ENCODE measurements at places on chromosomes 2 and 18.

DNA sequence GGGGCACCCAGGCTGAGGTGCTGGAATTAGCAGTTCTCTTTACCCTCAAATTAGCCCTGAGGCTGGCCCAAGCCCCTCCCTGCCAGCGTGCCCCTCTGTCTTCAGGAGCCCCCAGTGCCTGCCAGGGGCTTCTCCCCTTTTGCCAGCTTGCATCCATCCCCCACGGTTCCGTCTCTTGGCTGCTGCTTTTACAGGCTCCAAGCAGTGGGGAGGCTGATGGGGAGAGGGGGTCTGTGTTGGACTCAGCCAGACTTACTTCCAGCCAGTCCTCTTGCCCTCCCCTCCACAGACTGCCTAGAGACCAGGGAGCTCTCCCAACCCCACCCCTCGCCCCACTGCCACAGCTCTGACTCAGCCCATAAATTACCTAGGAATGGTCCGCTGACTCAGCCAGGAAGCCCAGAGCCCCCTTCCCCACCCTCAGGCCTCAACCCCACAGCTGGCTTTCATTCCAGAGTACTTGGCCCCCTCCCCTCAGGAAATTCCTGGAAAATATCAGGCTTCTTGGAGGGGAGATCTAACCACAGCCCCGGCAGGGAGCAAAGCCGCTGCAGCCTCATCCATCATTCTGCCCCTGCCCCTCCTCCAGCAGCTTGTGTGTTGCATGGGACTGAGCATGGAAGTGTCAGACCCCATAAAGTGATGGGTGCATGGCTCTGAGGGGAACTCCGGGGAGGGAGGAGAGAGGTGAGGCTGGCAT lies 184.6 kb downstream of the ZFP36L2 start:
- peak; percentile 99 for DNase-seq

DNA sequence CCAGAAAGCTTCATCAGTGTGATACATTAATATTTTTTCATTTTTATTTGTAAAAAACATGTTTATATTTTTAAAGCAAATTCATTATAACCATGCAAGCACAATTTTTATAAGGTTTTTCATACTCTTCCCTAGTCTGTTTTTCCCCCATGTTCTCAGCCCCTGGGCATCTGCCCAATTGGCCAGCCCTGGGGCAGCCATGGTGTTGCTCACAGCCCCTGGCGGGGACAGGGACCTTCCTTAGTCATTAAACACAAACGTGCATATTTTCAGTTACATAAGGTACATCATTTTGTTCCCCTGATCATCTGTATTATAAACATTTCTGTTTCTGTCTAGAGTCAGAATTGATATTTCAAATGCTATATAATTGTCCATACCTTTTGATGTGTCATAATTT lies 150.0 kb downstream of the ESCO1 start:
- no peak for DNase-seq

GRCh38 chr2:11980809-11981208 lies 234.4 kb downstream of the LPIN1 start:
- DNase-seq: peak; percentile 21

- no peak for DNase-seq
Observed at GRCh38 chr2:127047716-127048617, 59.0 kb downstream of the BIN1 start.

- DNase-seq: no peak
Observed at GRCh38 chr2:225052703-225053102, 10.4 kb upstream of the DOCK10 start.

DNA sequence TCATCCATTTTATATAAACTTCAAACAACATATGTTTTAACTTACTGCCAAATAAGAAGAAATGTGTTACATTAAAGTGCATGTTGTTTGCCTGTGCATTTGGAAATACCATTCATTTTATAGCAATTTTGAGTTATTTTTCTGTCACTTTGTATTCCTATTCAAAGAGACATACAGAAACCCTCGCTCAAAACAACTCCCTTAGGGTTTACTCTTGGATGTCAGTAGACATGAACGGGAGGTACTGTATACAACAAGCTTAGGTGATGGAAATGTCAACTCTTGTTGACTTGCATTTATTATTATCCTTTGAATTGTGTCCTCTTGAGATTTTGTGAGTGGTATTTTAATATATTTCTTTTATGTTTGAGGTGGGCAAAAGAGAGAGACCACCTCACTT lies 132.3 kb downstream of the CAMKMT start:
- DNase-seq: no peak

GRCh38 chr2:113206251-113206650 lies 32.5 kb downstream of the PSD4 start:
- DNase-seq: no peak

DNA sequence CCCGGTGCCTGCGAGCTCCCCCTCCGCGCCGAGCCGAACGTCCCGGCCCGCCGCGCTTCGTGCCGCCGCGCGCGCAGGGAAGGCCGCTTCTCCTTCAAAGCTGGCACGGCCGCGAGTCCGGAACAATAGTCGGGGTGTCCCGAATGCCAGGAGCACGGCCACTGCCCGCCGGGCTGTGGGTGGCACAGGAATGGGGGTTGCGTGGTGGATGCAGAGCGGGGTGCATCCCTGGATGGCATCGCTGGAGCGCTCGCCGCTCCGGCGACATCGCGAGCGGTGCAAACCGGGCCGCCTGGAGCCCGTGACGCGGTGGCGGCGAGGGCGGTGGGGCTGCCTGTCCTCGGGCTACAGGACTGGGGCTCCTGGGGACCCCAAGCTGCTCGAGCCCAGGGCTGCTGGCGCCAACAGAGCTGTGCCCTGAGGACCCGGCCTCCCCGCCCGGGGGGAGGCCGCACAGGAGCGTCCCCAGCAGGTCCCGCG lies 1.1 kb upstream of the SATB2 start:
- no peak for DNase-seq

- DNase-seq: no peak
Observed at GRCh38 chr18:23716966-23717365, 27.7 kb downstream of the LAMA3 start.

DNA sequence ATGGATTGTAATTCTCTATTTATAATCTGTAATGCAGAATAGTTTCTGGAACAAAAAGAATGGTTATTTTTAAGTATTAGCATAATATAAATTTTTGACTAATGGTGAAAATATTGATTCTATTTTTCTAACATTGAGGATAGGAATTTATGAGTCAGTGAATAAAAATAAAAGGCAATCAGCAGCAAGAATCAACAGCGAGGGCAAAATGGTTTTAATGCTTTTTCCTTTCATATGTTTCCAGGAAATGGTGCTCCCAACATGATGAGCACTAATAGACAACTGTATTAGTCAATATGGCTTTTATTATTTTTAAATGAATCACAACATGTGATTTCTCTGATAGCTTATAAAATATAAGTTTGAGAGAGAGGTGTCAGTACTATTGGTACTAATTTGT lies 90.7 kb upstream of the TFPI start:
- DNase-seq: no peak

DNA sequence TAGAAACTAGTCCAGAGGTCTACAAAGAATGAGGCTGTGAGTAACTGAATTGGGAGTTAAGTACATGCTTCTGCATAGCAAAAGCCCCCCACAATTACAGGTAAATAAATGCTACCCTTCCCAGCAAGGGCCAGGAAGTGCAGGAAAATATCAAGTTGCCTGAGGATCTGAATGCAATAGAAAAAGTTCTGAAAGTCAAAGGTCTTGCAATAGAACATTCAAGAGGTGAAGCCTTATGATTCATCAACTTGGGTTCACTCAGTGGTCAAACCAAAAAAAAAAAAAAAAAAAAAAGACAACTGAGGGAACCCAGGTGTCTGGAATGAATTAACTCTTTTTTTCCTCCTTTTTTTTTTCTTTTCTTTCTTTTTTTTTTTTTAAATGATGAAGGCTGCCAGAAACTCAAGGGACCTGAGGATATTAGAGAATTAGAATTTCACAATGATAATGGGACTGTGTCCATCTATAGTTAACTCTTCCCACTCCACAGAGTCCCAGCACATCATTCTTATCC lies 42.9 kb upstream of the RFX8 start:
- peak; percentile 77 for DNase-seq

GRCh38 chr2:112547333-112547732 lies 5.1 kb downstream of the POLR1B start:
- DNase-seq: peak; percentile 60

DNA sequence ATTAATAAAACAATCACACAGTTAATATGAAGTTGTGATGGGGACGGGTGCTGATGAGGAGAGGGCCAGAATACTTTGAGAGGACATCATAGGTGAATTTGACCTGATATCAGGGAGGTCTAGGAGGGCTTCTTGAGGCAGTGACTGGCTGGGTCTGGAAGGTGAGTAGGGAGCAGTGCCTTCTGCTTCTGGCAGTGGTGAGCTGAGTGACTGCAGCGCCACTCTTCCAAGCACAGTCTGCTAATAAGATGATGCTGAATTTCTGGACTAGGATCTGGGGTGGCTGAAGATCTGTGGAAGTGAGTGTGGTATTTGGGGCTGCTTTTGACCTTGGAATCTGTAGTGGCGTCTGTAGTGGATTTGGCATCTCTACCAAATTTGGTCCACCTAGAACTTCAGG lies 5.5 kb downstream of the DGKD start:
- no peak for DNase-seq

DNA sequence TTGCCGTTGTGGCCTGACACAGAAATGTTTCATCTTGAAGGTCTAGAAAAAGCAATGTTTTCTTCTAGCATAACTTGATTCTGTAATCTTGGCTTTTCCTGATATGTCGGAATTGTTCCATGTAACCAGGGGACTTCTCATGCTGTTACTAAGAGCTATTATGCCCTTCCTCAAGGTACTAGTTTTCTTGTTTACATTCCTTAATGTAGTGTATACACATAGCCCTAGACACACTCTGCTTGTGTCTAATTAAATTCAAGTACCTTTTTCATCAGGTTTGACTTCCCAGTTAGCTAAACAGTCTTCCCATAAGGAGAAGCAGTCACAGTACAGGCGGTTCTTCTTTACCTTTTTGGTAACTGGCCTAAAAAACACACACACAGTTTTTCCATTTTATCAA lies 122.8 kb upstream of the MSH6 start:
- no peak for DNase-seq

DNA sequence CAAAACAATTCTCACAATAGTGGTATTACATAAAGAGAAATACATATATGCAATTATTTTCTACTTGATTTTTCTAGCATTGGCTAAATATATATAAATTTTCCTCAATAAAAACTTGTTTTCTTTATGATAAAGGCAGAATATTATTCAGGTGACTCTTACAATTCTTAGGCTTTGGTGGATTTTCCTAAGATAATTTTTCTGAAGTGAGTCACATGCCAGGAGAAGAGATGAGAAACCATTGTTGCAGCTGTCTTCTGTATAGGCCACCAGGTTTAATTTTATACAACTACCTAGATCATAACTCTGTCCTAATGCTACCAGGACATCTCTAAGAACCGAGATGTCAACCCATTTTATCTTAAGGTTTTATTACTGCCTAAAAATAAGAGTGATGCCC lies 552.4 kb upstream of the CDH2 start:
- DNase-seq: no peak

GRCh38 chr2:240988571-240989271 lies 9.7 kb upstream of the SNED1 start:
- DNase-seq: no peak

DNA sequence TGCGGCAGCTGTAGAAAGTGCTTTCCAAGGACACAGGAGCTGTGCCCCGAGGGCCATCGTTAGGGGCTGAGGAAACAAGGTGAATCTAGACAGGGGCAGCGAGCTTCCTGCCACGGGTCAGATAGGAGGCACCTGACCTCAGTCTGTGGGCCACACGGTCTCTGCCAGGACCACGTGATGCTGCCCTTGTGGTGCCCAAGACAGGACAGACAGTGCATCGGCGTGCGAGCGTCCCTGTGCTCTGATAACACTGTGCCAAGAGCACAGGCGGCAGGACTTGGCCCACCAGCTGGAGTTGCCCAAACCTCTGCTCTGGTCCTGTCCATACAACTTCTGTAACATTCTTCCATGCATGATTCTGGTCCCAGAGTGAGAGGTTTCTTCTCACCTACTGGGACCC lies 225.4 kb downstream of the TWIST2 start:
- DNase-seq: no peak

DNA sequence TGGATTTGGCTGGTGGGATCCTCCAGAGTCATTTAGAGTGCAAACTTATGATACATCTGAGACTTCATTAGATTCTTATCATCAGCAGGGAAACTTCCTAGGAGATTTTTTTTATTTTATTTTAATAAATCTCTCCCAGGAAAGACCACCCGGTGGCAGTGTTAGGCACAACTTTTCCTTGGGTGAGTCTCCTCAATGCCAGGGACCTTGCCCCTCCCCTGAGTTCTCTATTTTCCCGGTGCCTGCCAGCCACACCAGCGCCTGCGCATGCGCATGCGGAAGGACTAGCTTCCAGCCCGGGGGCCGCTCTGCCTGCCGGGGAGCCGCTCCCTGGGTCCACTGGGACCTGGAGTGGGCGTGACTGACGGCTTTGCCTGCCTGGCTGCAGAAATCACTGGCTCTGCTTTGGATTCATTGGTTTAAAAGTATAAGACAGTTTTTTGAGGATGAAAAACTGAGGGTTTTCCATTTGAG lies 86.6 kb downstream of the TMEM182 start:
- no peak for DNase-seq

DNA sequence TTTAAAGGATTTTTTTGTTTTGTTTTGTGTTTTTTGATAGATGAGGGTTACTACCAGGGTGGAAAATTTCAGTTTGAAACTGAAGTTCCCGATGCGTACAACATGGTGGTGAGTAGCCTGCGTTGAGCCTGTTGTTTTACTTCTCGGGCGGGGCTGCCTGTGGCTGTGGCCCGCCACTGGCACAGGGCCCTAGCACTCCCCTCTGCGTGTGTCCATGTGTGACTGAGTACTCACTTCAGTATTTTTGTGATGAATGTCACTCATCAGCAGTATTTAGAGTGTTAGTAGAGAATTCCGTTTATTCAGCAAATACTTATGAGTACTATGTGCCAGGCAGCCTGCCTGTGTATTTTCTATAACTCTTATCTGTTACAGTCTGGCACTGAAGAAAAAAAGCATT lies 44.3 kb upstream of the SCLY start:
- DNase-seq: no peak

DNA sequence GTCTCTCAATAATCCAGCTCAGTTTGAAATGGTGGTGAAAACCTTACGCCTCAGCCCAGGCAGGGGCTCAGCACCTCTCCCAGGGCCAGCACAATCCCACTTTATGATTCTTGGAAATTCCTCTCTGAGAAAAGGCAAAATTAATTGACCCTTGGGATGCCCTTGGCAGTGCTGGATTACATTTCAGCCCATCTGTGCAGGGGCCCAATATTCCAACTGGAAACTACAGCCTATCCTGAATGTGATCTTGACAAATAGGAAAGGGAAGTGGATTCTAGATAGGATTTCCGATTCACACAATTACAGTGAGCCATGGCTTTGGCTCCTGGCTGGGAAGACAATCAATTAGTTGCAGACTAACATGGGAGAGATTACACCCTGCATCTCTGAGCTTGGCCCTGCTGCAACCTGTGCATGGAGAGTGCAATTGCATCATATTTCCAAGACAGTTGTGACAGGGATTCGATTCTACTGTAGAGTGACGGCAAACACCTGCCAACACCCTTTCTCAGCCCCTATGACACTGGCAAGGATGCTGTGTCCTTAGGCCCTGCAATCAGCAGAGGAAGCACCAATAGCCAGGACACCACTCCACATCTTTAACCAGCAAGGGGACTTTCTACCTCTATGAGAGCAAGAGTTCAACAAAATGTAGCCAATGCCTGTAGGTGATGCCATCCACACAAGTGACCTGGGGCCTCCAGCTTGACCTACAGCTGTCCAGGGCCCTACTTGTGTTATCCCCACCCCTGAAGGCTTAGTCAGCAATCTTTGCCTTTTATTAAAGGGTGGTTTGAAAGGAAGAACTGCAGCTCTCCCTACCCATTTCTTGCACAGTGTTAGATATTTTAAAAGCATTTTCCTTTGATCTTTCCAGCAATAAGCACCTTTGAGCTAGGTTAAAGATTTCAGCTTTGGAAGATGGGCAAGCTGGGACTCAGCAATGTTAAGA lies 187.2 kb upstream of the HS6ST1 start:
- DNase-seq: no peak
